ENCODE measurements at places on chromosomes 3 and 15.

- DNase-seq, result no peak
Observed at GRCh38 chr15:52466134-52466701, 62.5 kb downstream of the MYO5A start.

GRCh38 chr3:31444220-31445142 lies 88.2 kb upstream of the STT3B start:
- no peak for DNase-seq

- DNase-seq, result no peak
Observed at GRCh38 chr3:193944518-193944884, 191.4 kb upstream of the HES1 start.

GRCh38 chr3:191523148-191523547 lies 62.2 kb downstream of the PYDC2 start:
- no peak for DNase-seq

DNA sequence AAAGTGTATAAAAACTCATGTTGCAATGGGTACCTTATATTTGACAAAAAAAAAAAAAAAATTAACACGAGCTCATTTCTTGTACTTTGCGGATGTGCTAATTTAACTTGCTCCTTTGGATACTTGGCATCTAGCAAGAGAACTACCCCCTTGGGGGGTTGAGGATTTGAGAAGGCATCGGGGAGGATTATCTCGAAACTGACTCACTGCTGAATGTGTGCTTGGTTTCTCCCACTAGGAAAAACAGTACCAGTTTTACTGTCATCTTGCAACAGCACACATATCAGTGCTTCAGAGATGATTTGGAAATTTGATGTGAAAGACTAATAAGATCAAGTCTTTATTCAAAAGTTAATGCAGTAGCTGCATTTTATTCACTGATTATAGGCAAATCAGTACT lies 891 bp downstream of the EXOG start:
- DNase-seq, result no peak

DNA sequence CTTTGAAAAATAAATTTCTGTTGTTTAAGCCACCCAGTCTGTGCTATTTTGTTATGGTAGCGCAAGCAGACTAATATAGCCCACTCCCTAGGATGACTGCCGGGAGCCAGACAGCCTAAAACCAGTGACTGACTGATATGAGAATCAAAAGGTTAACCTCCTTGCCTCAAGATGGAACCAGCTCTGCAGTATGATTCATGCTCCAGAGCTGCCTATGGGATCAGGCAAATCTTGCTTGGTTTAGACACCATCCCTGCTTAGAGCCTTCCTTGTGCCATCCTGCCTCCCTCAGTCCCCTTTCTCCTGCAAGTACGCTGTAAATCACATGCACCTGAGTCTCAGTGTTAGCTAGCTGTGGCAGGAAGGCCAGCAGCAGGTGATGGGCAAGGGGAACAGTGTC lies 39.3 kb downstream of the TRANK1 start:
- no peak for DNase-seq

DNA sequence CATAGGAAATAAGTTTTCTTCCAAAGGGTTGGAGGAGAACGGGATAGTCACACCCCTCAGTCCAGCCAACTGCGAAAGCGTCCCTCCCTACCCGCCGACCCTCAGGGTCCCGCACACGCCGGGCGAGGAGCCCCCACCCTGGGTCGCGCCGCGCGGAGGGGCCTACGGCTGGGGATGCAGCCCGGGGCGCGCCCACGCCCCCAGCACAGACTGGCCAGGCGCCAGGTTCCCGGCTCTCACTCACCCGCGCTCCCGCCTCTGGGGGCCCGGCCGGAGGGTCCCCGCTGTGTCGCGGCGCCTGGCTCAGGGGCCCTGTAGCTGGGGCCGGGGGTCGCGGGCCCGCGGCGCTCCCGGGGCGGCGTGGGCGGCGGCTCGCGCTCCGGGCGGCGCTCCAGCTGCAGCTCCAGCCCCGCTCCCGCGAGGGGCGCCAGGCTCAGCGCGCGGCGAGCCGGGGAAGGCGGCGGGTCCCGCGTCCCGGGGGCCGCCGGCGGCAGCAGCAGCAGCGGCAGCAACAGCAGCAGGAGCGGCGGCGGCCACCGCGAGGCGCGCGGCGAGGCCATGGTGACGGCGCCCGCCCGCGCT lies 375 bp downstream of the HEG1 start:
- DNase-seq, result no peak

- DNase-seq, result no peak
Observed at GRCh38 chr15:65778269-65778668, 13.8 kb downstream of the DENND4A start.

DNA sequence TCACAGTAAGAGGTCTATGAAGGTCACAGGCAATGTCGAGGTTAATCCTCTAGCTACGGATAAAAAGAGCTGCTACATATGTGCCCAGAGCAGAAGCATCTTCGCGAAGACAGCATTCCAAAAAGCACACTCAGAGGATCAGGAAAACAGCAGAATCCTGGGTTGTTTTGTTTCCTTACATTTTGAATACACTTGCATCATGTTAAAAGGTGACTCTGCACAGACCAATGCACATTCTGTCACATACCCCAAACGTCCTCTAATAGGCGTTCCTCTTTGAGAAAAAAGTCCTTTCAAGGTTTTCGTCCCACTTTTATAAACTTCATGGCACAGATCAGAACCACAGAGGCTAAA lies 52.7 kb downstream of the VGLL4 start:
- DNase-seq, result no peak

DNA sequence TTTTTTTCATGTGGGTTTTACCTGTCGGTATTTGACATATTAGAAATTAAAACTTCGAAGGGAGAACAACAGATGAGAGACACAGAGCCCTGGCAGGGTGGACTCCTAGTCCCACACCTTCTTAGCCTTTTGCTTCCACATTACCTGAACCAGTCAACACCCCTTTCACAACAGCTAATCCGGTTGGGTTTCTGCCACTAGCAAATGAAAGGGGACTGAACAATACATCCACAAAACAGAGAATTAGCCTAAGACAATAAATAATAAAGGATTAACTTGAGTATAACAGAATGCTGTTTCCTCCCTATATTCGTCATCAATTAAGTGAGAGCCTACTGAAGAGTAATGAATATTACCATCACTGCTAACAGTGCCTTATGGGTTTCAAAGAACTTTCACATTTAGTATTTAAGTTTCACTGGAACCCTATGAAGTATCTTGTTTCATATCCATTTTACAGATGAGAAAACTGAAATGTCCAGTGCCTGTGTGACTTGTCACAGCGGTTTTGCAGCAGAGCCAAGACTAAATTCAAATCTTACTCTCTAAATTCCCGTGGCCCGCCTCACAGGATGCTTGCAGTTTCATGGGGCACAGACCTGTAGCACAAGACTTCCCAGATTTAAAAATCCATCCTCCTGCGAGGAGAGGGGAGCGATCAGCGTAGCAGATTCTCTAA lies 1.0 kb upstream of the RAB8B start:
- DNase-seq, result no peak

- DNase-seq, result no peak
Observed at GRCh38 chr15:67862750-67863441, 23.1 kb upstream of the RNU6-1 start.

GRCh38 chr15:60508442-60508841 lies 29.5 kb upstream of the ICE2 start:
- DNase-seq, result no peak

GRCh38 chr3:178479446-178479845 lies 56.8 kb upstream of the KCNMB2 start:
- no peak for DNase-seq

- no peak for DNase-seq
Observed at GRCh38 chr15:60733196-60733595, 254.3 kb upstream of the ICE2 start.

DNA sequence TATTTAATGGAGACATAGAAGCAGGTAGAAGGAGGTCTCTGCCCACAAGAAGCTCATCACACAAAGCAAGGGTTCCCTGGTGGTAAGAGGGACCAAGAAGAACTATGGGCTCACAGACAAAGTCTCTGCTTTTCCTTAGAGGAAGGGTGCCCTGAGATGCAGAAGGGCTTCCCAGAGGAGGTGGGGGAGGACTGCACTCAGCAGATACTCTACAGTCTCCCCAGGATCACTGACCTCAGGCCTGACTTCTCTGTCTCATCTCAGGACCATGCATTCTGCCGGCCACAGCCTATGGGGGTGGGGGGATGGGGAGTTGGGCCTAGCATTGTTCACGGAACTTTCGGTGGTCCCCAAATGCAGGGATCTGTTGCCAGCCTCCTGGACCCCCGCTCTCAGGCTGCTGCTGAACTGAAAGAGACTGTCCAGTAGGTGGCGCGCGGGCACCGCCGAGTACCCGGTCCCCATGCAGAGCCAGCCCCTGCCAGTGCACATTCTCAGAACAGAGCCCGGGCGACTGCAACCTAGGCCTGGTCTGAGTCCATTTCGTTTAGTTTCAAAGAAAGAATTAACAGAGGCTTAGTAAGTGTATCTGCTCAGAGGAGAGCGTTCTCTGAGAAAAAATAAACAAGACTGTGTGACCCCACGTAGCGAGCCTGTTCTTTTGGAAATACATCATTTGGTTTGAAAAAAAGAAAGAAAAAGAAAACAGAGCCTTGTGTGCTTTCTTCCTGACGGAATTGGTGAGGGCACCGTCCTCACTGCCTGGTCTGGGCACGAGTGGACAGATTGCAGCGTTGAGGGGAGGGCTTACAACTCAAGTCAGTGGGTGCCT lies 74.1 kb downstream of the LRTM1 start:
- DNase-seq, result no peak

GRCh38 chr3:186173224-186173815 lies 64.4 kb upstream of the ETV5 start:
- DNase-seq, result no peak

DNA sequence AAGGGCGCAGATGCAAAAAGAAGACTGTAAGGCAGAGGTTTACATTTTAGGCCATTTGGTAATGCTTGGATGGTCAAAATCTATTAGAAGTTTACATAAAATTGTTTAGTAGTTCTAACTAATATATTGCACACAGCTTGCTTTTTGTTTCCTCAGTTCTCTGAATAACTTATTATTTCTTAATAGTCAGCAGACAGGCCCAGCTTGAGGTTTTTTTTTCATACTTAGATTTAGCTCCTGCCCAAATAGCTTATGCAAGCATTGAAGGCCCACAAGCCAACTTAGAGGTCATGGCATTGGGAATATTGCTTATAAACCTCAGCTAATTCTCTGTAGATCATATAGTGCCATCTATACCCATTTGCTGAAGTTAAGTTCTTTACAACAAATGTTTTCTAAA lies 172.5 kb downstream of the RAP2B start:
- no peak for DNase-seq

- DNase-seq, result no peak
Observed at GRCh38 chr3:148839805-148840204, 12.2 kb downstream of the CPB1 start.

DNA sequence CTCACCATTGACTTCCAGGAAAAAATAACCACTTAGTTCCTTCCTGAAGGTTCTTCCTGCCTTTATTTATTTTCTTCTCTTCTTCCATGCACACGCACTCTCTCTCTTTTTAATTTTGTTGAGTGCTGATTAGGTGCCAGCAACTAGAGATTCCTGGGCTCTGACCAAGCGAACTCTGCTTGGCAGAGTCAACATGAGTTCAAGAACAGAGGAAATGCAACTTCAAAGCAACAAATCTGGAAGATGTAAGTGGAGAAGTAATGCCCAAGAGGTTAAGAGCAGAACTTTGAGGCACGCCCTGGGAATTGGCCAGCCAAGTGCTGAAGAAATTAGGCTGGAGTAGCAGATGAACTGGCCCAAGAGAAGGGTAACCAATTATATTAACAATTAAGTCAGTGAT lies 8.5 kb downstream of the ERC2 start:
- no peak for DNase-seq

GRCh38 chr3:187798126-187798525 lies 52.9 kb upstream of the BCL6 start:
- DNase-seq, result no peak

- no peak for DNase-seq
Observed at GRCh38 chr15:101568309-101568708, 78.8 kb upstream of the PCSK6 start.

GRCh38 chr15:41333026-41333562 lies 413 bp downstream of the NUSAP1 start:
- DNase-seq, result no peak

DNA sequence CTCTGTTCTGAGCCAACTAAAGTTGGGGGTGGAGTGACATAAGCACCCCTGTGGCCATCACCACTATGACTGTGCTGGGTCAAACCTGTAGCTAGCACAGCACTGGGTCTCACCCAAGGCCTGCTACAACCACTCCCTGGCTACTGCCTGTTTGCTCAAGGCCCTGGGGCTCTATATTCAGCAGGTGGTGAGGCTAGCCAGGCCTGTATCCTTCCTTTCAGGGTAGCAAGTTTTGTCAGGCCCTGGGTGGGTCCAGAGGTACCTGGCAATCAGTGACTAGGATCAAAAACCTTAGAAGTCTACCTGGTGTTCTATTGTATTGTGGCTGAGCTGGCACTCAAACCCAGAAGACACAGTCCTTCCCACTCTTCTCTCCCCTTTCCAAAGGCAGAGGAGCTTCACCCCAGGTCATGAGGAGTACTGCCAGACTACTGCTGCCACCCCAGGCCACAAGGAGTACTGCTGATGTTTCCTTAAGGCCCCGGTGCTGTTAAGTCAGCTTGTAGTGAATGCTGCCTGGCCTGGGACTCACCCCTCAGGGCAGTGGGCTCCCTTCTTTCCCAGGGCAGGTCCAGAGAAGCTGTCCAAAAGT lies 170.8 kb downstream of the IGSF11 start:
- DNase-seq, result no peak

- DNase-seq, result no peak
Observed at GRCh38 chr15:93235926-93236780, 147.1 kb upstream of the RGMA start.

- no peak for DNase-seq
Observed at GRCh38 chr15:92813485-92813884, 86.6 kb upstream of the CHD2 start.

DNA sequence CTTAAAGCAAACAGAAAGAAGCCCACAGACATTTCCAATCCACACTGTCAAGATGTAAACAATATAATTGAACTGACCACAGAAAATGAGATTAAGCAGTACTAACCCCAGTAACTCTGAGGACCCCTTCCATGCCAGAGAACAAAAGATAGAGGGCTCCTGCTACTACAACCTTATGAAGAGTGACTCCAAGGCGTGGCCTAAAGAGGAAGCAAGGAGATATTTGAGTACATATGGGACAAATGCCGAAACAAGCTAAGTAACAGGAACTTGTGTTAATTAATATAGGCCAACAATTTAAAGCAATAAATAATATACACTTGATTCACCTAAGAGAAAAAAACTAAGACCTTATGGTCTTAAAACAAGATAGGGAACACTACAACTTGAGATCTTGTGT lies 25.0 kb upstream of the VPS39 start:
- no peak for DNase-seq

DNA sequence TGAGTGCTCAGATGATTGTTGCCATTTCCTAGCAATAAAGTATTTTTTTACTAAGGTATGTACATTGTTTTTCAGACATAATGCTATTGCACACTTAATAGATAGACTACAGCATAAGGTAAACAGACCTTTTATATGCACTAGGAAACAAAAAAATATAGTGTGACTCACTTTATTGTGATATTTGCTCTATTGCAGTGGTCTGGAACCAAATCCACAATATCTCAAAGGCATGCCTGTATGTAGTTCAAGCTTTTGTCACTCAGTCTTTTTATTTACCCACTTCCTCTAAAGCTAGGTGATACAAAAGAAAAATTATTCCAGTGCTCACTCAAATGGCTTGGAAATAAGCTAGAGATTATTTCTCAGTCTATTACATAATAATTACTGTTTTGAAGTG lies 209.9 kb upstream of the VEPH1 start:
- no peak for DNase-seq

- DNase-seq, result no peak
Observed at GRCh38 chr15:72782274-72783003, 1.1 kb downstream of the ADPGK start.

- DNase-seq, result no peak
Observed at GRCh38 chr3:183448369-183449128, 20.1 kb upstream of the MCF2L2 start.

All from RWPE2 (cell line).